ENCODE measurements at places on chromosomes 16 and 17.

DNA sequence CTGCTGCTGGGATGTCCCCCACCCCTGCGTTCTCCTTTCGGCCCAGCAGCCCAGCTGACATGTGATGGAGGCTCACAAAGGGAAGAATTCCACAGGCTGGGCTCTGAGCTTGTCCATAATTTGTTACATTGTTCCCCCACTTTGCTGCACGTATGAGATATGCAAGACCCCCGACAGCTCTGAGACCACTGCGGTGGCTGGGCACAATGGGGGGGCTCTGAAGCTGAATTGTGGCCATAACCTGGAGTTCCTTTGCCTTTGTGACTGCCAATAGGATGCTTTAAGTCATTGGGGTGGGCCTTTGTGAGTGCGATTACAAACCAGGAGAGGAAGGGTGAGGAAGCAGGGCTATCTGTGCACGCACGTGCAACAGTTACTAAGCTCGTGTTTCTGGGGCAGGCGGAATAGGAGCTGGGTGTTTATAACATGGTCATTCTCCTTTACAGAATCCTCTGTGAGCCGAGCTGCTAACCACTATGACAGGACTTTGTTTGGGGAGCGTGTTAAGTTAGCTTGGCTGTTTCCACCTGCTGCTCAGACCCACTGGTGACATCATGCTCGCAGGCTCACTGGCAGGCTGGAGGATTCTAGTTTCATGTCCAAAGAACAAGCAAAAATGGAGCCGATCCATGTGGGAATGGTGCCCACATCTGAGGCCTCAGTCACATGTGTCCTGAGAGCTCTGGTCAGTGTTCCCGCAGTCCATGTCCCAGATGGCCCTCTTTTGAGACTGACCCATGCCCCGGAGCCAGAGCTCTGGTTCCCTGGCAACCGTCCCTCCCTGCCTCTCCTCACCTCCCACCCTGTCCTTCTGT, 208.3 kb upstream of the SALL1 start:
- DNase-seq: peak; percentile 45

- DNase-seq: no peak
Observed at GRCh38 chr16:87178977-87179376, 138.2 kb downstream of the C16orf95 start.

DNA sequence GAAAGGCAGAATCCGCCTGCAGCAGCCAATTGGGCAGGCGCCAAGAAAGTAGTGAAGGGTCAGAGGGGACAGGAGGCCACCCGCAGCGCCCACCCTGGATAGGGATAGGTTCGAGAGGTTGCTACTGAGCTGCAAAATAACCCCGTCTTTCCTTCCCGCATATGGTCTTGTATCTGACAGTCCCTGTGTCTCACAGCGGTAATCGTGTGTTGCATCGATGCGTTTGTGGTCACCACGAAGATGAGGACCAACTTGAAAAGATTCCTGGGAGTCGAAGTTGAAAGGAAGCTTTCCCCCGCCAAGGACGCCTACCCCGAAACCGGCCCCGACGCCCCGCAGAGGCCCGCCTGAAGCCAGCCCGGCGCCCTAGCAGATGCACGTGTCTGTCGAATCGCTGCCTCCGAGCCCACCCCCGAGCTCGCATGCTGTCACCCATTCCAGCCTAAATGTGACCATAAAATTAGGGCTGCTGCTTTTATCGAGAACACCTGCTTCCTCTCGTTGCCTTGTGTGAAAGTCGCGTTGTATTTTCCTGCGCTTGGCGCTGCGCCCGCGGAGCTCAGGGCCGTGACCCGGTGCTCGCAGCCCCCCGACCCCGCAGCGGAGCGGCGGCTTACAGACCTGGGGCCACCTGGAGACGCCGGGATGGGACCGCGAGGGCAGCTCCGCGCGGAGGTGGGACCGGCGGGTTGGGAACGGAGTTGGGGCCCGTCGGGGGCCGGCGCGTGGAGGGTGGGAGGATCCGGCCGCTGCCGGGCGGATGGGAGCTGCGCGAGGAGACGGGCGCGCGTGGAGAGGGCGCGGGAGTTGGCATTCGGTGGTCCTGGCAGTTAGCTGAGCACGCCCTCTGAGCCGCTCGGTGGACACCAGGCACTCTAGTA, at the start of gene CMTM2:
TSS of gene CMTM2 (plus strand) at position 813 of the 881 bp plus-strand sequence. CDS start 145 bp downstream, outside the sequence.
- no peak for DNase-seq

DNA sequence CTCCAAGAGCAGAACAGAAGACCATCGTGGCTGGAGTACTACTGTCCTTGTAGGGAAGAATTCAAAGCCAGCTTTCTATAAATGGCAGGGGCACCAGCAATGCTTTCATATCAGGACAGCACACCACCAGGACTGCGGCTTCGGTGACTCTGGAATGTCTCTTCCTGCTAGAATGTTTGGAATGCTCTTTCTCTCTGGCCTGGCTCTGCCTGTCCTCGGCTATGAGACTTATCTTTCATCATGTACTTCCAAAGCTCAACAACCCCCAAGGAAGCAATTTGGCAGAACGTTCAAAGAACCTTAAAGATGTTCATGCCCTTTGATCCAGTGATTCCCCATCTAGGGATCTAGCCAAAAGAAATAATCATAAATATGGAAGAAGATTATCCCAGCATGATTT, 52.7 kb upstream of the NOG start:
- DNase-seq: no peak

GRCh38 chr17:80070375-80071115, 30.8 kb upstream of the GAA start:
- no peak for DNase-seq

GRCh38 chr16:70407811-70408274, 31.1 kb downstream of the ST3GAL2 start:
- peak; percentile 48 for DNase-seq

DNA sequence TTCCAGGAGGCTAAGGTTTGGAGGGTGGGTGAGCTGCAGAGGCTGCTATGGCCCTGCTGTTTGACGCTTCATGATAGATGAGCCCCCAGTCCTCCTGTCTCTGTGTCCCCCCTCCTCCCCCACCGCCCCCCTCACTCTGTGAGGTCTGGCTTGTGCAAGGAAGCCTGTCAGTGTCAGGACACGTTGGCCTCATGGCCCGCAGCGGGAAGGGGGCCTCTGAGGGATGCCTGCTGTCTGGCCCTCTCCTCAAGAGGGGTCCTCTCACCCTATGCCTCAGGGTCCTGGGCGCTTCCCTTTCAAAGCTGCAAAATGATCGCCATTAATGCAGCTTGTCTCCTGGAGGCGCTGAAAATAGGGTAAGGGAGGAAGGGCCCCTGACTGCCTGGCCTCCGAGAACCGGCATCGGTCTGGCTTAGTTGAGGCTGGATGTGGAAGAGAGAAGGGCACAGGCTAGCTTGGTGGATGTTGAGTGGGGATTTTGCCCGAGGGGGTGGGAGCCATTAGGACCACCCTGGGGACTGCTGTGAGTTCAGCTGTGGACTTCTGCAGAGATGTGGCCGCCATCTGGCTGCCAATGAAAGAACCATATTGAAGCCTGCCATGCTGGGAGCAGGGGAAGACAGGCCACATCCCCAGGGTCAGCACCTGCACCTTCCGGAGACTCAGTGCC, 14.8 kb upstream of the GOSR2 start:
- no peak for DNase-seq

DNA sequence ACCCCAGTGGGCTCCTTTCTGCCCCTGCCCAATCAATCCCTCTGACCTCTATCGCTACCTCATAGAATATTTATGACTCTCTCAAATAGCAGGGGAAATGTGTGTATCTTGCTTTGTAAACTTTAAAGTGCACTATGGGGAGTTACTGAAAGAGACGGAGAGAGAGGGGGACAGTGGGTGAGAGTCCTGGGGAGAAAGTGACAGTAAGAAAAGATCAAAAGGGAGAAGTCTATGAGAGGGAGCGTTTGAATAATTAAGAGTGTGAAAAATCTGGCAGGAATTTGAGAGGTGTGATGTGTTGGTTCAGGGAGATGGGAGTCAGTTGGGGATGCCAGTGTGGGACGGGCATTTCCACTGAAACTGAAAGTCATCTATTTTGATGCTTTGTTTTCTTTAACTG, 32.6 kb downstream of the USP43 start:
- DNase-seq: no peak

DNA sequence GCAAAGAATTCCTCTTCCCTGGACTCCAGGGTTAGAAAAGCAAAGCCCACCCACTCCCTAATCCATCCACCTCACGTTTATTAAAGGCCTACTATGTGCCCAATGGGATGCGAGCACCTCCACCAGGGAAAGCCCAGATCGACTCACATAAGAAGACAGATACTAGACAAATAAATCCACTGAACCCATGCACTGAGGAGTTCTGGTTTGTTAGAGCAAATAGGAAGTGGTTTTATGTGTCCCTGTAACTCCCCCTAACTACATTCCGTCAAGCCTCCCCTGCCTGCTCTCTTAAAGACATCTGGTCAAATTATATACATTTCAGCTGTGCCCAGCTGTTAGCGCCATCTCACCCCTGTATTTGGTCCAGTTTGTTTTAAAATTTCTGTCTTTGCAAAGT, 218.5 kb upstream of the RPL38 start:
- DNase-seq: no peak

GRCh38 chr16:50152351-50152806, 727 bp upstream of the TENT4B start:
- DNase-seq: peak; percentile 62

GRCh38 chr16:11063448-11064201, 119.3 kb downstream of the CLEC16A start:
- DNase-seq: no peak

GRCh38 chr17:40500709-40501108, 714 bp downstream of the TNS4 start:
- DNase-seq: no peak

DNA sequence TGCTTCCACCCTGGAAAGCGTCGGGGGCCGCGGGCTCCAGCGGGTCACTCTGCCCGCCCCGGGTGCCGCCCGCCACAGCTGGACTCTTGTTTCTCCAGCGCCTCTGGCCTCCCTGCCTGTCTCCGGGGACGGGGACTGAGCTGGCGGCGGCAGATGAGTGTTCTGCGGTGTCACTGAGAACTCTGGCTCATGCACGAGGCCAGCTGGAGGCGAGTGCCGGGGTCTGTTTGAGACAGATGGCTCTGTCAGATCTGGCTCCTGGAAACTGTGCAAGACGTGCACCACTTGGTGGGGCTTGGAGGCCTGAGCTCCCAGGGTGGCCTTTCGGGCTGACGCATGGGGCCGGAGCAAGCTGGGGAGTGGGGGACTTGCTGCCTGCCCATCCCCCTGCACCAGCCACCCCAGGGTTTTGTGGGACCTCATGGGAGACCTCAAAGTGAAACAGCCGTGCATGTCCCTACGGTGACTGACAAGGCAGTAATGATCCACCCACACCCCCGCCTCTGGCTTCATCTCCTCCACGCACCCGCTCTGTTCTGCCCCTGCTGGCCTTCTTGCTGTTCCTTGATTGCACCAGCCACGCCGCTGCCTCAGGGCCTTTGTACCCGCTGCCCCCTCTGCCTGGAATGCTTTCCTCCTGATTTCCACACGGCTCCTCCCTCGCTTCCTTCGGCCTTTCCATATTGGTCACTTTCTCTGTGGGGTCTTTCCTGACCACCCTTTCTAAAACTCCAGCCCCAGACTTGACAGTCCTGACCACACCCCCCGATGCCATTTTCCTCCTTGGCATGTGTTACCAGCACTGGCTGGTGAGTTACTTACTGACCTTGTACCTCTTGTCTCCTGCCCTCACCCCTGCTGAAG, 174.9 kb upstream of the CIBAR2 start:
- DNase-seq: peak; percentile 80

- DNase-seq: no peak
Observed at GRCh38 chr17:9904277-9905077, 594 bp downstream of the RCVRN start.

GRCh38 chr17:1362964-1363363, 37.1 kb downstream of the YWHAE start:
- DNase-seq: no peak

DNA sequence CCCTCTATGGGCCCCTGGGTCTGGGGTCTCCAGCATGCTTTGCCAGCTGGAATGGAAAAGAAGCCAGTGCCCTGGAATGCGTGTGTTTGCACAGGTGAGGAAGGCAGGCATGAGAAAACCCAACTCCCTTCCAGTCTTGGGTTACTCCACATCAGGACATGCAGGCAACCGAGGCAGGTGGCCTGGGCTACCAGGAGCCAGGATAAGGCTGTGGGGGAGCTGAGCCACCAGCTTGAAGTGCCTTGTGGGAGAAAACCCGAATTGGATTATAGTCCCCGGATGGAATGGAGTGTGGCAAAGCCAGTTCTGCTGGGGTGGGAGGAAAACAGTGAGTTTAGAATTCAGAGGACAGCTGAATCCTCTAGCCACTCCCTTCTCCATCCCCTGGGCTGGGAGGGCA, 7.2 kb downstream of the SRCIN1 start:
- DNase-seq: peak; percentile 98
